ENCODE measurements at places on chromosomes 7 and 10. TPM values are rescaled to one million over a fixed set of nuclear protein-coding genes. Genes with fewer than 3 reads are reported as not detected.

DLG5 gene
- total RNA-seq = 33.9 TPM

MYPN gene
- under 0.01 TPM for total RNA-seq

KAZALD1 gene
- total RNA-seq = 84.3 TPM

COG5 gene
- 19.2 TPM for total RNA-seq

OTUD1 gene
- 2.7 TPM for total RNA-seq

GPR146 gene
- 2.4 TPM for total RNA-seq

CDH23 gene
- total RNA-seq = 0.17 TPM

IQCE gene
- 10.4 TPM for total RNA-seq

LIPF gene
- not detected for total RNA-seq

TACC2 gene
- total RNA-seq = 2.5 TPM

ELAPOR2 gene
- 2.2 TPM for total RNA-seq

GBX1 gene
- not detected for total RNA-seq

DRGX gene
- total RNA-seq = not detected

WNT8B gene
- total RNA-seq = not detected

H2BK1 gene
- total RNA-seq = not detected

ADCYAP1R1 gene
- not detected for total RNA-seq

MLXIPL gene
- 0.16 TPM for total RNA-seq

UTF1 gene
- total RNA-seq = not detected

NUTM2E gene
- total RNA-seq = not detected
